ENCODE measurements at places on chromosomes 3 and 15.

DNA sequence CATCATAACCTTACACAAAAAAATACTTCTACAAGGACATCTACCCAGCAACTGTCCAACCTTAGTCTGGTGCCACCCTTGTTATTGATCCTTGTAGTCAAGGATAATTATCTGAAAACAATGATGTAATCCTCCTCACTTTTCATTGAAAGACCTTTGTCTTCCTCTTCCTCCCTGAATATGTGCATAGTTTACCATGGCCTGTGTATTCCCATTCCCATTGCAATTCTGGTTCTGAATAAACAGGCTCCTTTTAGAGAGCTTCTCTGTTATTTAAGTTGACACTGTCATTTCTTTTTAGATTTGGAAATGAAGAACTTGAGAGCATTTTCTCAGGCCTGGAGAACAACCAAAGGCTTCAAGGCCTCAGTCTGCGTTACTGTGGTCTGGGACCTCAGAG, 53.3 kb upstream of the RNF7 start:
- DNase-seq: no peak

DNA sequence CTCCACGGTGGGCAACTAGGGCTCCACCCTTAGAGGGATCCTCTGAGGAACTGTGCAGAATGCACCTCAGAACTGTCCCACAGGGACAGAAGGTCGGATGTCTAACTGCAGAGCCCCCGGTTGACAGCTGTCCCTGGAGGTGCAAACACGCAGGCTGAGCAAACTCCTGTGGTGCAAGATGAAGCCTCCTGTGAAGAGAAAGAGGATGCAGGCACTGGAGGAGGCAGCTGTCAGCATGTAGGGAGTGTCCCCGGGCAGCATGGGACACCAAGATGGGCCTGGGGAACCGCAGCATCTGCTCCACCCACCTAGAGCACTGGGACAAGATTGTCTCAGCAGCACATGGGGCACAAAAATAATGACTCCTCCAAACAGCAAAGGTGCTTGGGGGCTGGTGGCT, 258.9 kb downstream of the ABHD5 start:
- DNase-seq: no peak

DNA sequence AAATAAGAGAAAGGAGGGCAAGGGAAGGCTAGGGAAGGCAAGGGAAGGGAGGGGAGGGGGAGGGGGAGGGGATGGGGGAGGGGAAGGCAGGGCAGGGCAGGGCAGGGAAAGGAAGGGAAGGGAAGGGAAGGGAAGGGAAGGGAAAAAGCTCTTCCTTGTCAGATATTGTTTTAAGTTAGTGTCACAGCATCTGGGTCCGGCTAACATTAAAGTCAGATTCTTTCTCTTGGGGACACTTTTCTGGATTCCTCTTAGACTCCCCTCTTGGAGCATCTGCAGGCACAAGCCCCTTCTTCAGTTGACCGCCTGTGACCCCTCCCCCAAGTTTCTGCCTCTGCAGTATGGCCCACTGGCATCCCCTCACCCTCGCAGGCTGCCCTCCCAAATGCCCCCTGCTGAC, 26.0 kb downstream of the BFSP2 start:
- no peak for DNase-seq

GRCh38 chr15:87032295-87032694, 952.6 kb downstream of the AGBL1 start:
- no peak for DNase-seq

DNA sequence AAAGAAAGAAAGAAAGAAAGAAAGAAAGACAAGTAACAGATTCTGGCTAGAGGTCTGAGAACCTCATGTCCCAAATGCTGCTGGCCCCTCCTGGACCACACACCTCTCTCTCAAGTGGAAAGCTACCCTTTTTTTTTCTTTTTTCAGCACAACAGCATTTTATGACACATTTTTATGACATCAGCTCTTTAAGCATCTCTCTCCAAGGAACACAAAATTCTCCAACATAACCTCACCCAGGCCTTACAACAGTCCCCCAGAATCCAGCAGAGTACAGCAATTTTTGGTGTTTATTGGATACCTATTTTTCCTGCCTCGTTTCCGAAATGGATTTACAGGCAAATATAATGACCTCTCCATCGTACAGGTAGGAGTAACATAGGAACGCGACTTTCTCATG, 11.2 kb upstream of the NTRK3 start:
- no peak for DNase-seq

GRCh38 chr3:89434621-89435380, 327.4 kb downstream of the EPHA3 start:
- no peak for DNase-seq

DNA sequence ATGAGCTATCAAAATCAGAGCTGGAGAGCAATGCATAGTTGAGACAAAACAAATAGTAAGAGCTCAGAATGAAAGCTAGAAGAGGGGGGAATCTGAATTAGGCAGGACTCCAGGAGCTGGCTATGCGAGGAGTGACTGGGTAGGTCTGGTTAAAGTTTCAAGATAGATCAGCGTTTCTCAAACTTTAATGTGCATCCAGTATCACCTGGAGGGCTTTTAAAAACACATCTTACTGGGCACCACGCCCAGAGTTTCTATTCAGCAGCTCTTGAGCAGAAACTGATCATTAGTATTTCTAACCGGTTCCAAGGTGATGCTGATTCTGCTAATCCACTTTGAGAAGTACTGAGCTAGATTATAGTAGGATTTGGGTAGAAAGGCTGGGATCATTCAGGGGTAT, 96.2 kb upstream of the ACP3 start:
- DNase-seq: no peak

- DNase-seq: no peak
Observed at GRCh38 chr3:133135306-133135705, 97.1 kb downstream of the TMEM108 start.
